ENCODE measurements at places on chromosomes 13 and 19.

DNA sequence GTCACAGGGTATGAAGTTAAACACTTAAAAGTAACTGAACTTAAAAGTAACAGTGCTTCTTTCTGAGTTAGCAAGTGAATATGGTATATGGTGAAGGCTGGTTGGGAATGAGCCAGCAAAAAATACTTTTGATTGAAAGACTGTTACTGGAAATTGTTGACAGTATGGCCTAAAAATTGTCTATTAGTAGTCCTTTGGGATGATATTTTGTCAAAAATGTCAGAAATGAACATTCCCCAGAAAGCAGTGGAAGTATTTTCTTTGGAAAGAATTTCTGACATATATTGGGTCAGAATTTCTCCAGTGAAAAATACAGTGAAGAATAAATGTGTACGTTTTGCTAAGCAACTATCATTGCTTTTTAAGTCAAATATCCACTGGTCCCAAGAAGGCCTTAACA lies 860.5 kb downstream of the PCDH9 start:
- DNase-seq = no peak

- DNase-seq = no peak
Measured at GRCh38 chr13:37076818-37077217, 17.3 kb upstream of the SUPT20H start.

DNA sequence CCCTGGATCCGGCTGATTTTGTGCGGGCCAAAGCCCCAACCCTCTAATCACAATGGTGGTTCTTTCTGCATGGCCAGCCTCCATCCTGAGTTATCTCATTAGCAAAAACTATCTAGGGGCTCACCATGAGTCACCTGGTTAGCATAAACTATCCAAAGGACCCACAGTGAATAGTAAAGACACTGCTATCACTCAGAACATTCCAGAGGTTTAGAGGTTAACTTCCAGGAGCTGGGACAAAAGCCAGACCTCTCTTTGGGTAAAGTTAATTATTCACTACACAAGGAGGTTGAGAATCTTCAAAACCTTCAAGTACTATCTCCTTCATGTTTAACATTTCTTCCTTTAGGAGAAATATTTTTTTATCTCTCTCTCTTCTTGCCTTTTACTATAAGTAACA lies 18.8 kb upstream of the PPP5C start:
- no peak for DNase-seq

DNA sequence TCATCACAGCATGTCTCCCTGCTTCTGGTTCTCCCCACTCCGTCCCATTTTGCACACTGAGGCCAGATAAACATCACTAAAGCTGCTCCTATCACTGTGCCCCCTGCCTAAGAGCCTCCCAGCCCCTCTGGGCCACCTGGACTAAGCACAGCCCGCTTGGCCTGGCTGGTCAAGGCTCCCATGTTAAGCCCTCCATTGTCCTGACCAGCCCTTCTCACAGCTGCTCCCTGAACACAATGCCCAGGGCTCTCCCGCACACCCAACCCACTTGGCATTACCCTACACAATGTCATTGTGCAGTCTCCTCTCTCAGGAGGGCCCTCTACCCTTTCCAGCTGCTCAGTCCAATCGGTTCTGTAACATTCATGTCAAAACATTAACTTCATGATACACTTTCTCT lies 133.4 kb downstream of the NUFIP1 start:
- no peak for DNase-seq

DNA sequence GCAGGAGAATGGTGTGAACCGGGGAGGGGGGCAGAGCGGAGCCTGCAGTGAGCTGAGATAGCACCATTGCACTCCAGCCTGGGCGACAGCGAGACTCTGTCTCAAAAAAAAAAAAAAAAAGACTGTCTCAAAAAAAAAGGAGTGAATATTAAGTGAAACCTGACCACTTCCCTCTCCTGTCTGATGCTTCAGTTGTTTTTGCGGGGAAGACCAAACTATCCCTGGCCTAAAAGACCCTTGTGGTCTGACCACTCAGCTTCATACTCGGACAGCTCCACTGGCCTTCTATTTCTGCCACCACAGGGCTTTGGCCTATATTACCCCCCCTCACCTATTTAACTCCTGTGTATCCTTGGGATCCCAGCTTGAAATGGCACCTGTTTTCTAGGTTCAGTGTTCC lies 2.3 kb downstream of the CLASRP start:
- DNase-seq = no peak

DNA sequence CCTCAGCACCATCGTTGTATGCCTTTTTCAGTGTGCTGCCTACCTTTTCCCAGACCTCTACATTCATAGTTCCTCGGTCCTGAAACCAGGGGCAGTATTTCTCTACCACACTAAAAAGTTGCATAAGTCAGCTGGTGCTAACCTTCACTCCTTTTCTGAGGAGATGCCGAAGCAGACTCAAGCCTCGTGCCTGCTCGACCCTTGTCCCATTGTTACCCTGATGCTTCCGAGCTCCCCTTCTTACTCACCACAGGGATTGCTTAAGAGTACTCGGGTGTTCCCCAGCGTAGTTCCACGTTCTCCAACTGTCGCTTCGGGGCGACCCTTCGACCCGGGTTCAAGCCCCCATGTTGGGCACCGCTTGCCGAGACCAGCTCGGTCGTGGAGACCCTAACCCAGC lies 19.0 kb upstream of the IL17D start:
- no peak for DNase-seq

DNA sequence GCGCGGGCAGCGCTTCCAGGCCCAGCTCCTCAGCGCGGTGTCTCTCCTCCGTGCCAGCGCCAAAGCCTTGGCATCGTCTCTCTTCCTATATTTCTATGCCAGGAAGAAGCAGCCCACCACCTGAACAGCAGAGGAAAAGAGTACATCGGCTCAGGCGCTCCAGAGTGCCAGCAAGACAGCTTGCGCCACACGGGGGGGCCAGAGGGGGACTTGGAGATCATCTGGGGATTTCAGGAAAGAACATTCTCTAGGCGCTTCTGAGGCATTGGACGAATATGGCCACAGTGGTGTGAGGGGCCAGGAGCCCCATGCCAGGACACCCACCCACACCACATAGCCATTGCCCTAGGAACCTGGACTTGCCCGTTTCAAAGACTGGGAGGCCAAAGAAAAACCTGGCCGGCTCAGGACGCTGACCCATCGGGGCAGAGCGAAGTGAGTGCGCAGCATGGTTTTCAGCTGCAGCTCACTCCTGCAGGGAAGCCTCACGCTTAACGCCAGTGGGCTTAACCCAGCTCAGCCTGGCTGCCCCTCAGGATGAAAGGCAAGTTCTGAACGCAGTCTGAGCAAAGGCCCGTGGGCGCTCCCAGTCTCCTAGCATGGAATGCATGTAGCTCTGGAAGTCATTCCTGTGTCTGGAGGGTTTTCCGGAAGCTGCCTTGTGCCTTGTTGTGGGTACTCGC lies 62.1 kb downstream of the GGACT start:
- DNase-seq = no peak

DNA sequence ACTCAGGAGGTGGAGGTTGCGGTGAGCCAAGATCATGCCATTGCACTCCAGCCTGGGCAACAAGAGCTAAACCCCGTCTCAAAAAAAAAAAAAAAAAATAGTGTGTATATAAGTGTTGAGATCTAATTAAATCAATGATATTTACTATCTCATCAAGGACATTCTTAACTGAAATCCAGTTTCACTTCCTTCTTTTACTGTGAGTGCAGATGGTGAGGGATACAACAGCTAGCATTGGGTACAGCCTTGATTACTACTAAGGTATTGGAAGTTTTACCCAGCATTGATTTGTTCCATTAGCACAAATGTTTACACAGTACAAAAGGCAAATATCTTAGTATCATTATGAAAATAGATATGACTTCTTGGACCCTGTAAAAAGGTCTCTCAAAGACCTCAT lies 546.6 kb downstream of the KCTD12 start:
- no peak for DNase-seq

DNA sequence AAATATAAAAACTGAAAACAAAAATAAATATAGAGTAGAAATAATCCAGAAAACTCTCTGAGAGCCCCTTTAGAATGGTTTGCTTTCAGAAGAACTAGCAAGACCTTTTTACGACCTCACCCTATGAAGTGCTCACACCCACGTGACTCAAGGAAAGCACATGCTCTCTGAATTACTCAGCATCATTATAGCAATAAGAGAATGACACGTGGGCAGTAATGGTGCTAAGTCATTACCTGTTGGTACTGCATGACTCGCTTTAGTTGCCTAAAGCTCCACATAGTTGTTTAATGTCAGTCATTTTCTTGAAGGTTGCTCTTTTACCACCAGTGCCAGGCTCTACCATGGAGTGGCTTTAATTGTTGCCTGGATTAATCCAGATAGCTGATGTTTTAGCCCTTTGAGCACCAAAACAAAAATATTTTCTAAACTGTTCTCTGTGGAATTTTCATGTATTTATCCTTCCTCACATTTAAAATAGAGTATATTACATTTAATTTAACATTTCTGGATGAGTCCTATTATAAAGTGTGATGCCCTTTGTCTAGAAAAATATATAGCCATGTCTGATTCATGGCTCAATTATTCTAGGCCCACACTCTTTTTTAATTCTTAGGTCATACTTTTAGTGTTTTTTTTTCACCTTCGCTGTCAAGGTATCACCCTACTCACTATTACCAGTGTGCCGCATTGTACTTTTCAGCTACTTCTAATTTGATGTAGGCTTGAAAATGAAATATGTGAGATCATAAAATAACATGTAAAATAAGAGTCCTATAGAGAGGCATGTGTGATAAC lies 56.8 kb downstream of the THSD1 start:
- no peak for DNase-seq

DNA sequence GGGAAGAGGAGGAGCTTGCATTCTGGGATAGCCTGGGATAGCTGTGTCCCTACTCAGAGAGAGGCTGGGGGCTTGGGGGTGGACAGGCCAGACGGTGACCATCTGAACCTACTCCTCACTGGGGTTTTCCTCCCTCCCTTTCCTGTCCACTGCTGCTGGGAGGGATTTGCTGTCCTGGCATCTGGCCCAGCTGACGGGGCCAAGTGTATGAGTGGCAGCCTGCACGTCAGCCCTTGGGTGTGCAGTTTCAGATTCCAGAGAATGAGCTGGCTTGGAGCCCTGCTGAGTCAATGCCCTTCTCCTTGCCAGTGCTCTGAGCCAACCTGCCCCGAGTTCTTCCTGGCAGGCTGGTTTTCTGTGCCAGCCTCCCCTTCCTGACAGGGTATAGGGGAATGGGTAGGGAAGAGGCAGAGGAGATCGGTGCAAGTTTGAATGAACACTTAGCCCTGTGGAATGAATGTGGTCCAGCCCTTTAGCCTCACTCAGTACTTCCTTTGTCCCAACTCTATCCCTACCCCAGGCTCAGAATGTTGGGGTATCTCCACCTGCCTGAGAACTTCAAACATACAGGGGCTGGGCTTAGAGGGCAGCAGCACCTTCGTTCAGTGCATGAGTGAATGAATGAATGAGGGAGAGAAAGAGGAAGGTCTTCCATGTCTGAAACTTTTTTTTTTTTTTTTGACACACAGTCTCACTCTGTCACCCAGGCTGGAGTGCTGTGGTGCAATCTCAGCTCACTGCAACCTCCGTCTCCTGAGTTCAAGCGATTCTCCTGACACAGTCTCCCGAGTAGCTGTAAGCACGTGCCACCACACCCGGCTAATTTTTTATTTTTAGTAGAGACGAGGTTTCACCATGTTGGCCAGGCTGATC lies 1.8 kb upstream of the ANGPTL4 start:
- peak; percentile 78 for DNase-seq

DNA sequence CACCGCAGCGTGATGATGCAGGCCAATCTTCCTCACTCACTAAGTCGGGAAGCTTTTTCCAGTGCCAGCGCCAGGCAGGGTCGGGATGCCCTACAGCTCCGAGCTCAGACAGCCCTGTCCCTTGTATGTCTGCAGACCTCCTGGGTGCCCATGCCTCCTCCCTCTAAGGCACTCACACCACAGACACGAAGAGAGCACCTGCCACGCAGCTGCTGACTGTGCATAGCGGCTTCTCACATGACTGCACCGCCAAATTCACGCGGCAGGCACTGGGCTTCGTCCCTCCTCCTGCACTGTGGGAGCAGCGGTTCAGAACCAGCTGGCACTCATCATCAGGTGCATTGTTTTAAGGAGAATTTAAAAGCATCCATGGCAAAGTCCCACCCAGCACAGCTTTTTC lies 88.1 kb downstream of the SLC7A1 start:
- no peak for DNase-seq

DNA sequence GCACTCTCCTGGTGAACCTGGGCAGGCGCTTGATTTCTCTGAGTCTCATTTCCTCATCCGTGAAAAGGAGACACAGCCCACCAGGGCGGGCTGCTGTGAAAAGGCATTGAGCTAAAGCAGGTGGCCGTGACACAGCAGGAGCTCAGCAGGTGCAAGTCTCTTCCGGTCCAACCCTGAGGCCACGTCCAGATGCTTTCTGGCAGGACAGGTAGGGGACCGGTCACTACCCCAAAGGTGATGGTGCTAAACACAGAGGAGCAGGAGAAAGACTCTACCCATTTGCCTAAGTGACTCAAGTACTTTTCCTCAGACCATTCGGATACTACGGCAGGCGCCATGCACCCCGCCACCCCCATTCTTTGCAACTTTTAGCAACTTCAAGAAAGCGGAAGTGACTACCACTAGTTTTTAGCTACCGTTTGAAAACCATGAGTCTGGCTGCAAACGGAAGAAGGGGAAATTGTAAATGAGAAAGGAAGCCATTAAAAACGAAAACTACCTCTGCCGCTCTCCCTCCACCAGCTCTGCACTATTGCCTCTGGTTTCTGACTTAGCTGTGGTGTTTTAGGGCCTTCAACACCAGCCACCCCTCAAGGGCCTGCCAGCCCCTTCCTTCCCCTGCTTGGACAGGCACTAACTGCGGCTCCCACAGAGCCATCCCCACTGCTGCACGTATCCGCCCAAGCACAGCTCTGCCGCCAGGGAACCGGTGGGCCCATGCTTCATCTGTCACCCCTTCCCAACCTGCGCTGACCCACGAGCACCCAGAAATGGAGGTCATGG lies 4.8 kb downstream of the PPP6R1 start:
- no peak for DNase-seq

GRCh38 chr13:101492251-101492910 lies 39.9 kb downstream of the ITGBL1 start:
- no peak for DNase-seq

GRCh38 chr19:48656840-48657474 lies 11.0 kb upstream of the CA11 start:
- no peak for DNase-seq

GRCh38 chr19:447816-448560 lies 12.8 kb downstream of the SHC2 start:
- no peak for DNase-seq

GRCh38 chr19:10724573-10725071 lies 6.7 kb downstream of the DNM2 start:
- DNase-seq = no peak

DNA sequence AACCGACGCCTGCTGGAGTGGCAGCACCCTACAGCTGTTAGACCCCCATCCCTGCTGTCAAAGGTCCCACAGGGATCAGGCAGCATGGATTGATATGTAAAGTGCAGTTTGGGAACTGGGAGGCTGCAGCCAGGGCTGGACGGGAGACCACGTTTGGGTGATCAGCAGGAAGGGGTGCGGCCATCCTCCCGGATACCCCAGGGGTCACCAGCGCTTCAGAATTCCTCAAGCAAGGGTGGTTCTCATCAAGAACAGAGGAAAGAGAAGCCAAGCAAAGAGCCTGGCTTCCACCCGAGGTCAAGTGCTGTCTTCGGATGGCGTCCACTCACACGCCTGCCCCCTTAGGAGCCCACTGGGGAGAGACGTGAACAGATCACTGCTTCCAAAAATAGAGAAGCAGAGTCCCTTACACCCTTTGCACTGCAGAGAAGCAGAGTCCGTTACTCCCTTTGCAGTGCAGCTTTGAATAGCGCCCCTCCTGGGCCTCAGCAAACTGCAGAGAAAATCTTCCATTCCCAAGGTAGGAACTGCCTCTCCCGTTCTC lies 35.5 kb downstream of the DHRS12 start:
- DNase-seq = no peak

Measured in hypothalamus (tissue), 51 donors.